ENCODE measurements at places on chromosomes 12 and 14. TPM values are rescaled to one million over a fixed set of nuclear protein-coding genes. Genes with fewer than 3 reads are reported as not detected.

Gene C1R
- 8.8 TPM for total RNA-seq

Gene RNASE9
- not detected for total RNA-seq

Gene CLEC1A
- not detected for total RNA-seq

Gene PPTC7
- 11.2 TPM for total RNA-seq

Gene SLC38A4
- total RNA-seq = 2.5 TPM
